Liver (tissue), 10 donors: ENCODE measurements at places on chromosomes 12 and 14.

GRCh38 chr12:61916831-61917230 lies 343.4 kb upstream of the USP15 start:
- no peak overlapping the region for H3K4me3 ChIP-seq
- H3K36me3 ChIP-seq: no peaks in the 10 kb centered on the region
- DNase-seq: no peak
- H3K4me1 ChIP-seq: peaks cover 25% of the 10 kb centered on the region

DNA sequence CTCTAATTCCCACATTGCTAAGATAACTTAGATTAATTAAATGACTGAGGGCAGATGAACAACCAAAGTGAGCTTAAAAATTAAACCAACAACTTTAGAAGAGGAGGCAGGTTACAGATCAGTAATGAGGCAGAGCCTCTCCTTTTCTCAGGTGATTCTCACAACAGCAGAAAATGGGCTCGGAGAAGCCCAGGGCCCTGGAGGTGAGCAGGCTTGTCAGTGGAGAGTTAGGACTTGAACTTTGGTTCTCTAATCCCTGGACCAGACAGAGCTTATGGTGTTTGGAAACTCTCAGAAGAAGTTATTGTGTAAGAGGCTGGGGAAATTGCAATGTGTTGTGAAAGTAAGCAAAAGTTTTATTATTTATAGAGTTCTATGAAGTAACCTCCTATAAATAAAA lies 2.8 kb downstream of the TRHDE start:
- H3K27me3 ChIP-seq: no peaks in the 10 kb centered on the region
- peaks cover 37% of the 10 kb centered on the region for H3K4me1 ChIP-seq
- H3K4me3 ChIP-seq: no peak overlapping the region
- DNase-seq: no peak

GRCh38 chr12:42172441-42173210 lies 28.0 kb upstream of the GXYLT1 start:
- no peaks in the 10 kb centered on the region for H3K36me3 ChIP-seq
- no peak overlapping the region for H3K27ac ChIP-seq
- no peaks in the 10 kb centered on the region for H3K4me1 ChIP-seq
- no peak for DNase-seq
- H3K27me3 ChIP-seq: no peaks in the 10 kb centered on the region
- H3K4me3 ChIP-seq: no peak overlapping the region

GRCh38 chr14:59464486-59465315 lies 479 bp downstream of the GPR135 start:
- H3K4me1 ChIP-seq: peaks cover 12% of the 10 kb centered on the region
- no peaks in the 10 kb centered on the region for H3K27me3 ChIP-seq
- peak; percentile 72 for DNase-seq

GRCh38 chr12:108914121-108914531 lies 34.2 kb downstream of the DAO start:
- no peaks in the 10 kb centered on the region for H3K4me1 ChIP-seq
- H3K4me3 ChIP-seq: no peak overlapping the region
- no peaks in the 10 kb centered on the region for H3K27me3 ChIP-seq
- no peaks in the 10 kb centered on the region for H3K36me3 ChIP-seq

DNA sequence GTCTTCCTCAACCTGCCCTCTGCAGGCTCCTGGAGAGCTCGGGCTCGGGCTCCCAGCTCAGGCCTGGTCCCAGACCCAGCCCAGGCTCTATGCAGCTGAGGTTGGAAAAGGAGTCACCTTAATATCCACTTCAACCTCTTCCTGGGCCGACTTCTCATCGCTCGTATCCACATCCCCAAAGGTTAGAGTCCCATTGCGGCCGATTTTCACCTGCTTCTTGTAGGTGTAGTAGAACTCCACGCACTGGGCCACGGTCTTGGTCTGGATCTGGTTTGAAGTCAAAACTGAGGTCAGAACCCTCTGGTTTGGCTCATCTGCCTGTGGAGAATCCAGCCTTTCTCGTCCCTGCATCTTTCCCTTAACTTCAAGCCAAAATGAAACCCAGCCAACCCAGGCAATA lies 8.4 kb upstream of the PNMA1 start:
- no peak overlapping the region for H3K4me3 ChIP-seq
- H3K4me1 ChIP-seq: peaks cover 52% of the 10 kb centered on the region
- H3K36me3 ChIP-seq: peaks cover 13% of the 10 kb centered on the region
- no peak for DNase-seq
- H3K27ac ChIP-seq: no peak overlapping the region
- H3K27me3 ChIP-seq: no peaks in the 10 kb centered on the region

DNA sequence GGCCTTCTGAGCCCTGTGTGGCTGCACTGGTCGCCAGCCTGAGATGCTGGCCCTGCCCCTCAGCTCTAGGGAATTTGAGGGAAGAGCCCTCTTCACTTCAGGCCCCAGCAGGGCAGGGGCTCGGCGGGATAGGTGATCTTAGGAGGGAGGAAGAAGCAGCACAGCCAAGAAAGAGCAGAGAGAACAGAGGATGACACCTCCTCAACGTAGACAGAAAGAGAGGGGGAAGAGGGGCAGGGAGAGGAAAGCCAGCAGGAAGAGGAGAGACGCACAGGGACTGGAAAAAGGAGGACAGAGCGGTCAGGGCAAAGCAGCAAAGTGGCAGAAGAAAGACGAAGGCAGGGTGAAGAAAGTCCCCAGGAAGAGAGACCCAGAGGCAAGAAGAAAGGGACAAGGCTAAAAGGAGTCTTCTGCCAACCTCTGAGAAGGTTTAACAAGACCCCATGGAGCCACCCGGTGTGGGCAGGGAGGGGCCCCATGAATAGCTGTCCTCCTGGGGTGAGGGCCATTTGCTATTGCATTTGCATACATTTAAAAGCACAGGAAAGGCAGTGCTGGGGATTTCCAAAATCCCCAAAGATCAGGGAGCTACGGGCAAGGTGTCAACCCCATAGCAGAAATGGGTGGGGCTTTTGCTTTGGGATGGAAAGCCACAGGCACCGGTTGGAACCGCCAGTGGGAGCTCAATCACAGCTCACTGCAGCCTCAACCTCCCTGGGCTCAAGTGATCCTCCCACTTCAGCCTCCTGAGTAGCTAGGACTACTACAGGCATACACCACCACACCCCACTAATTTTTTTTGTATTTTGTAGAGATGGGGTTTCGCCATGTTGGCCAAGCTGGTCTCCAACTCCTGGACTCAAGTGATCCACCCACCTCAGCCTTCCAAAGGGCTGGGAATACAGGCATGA lies 22.7 kb downstream of the CMKLR1 start:
- peaks cover 3% of the 10 kb centered on the region for H3K4me1 ChIP-seq
- no peak for DNase-seq
- H3K27ac ChIP-seq: no peak overlapping the region
- H3K27me3 ChIP-seq: no peaks in the 10 kb centered on the region
- no peaks in the 10 kb centered on the region for H3K36me3 ChIP-seq
- no peak overlapping the region for H3K4me3 ChIP-seq

DNA sequence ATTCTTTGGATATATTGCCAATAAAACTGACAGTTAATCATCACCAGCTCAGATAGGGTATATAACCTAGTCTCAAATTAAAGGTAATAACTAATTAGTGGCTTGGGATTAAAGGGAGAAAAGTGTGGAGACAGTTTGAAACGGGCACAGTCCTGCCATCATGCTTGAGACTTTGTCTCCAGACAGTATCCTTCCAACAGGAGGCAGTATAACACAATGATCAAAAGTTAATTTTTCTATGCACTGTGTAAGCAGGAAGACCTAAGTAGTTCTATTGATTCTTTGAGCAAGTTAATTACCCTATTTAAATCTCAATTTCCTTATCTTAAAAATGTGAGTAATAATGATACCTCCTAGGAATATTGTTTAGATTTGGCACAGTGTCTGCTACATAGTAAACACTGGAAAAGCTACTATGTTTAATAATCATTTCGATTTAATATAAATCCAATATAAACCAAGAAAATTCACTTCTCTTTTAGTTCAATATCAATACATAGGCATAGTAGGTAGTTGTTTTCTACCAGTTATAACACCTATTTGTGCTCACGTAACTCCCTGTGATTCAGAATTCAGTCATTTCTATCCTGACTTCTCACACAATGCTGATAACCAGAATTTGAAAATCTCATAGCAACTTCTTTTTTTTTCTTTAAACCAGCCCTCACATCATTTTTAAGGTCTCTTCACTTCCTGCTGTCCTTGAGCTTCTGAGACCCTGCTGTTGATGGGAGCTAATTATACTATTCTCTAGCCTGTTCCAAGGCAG lies 53.7 kb downstream of the GALNT4 start:
- no peaks in the 10 kb centered on the region for H3K27me3 ChIP-seq
- no peak overlapping the region for H3K4me3 ChIP-seq
- H3K36me3 ChIP-seq: no peaks in the 10 kb centered on the region
- H3K27ac ChIP-seq: no peak overlapping the region
- H3K4me1 ChIP-seq: peaks cover 2% of the 10 kb centered on the region

DNA sequence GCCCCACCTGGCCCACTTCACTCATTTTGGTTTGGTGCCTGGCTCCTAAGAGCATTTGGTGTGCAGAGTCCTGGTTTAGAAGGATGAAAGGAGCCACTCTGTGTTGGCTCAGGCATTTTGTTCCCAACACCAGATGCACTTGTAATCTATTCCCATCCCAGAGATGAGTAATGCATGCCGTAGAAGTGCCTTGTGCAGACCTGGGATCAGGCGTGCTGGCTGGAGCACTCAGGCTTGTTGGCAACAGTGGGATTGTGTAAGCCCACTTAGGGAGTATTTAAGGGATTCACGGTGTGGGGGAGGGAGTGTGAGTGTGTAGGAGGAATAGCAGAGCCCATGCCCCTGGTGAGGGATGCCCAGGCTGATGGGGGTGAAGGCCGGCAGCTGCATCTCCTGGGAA lies 501.5 kb upstream of the TBX3 start:
- no peak overlapping the region for H3K4me3 ChIP-seq
- H3K27ac ChIP-seq: no peak overlapping the region
- no peaks in the 10 kb centered on the region for H3K36me3 ChIP-seq
- DNase-seq: no peak

GRCh38 chr12:106506691-106507090 lies 76.1 kb upstream of the RFX4 start:
- no peak overlapping the region for H3K4me3 ChIP-seq
- H3K27ac ChIP-seq: no peak overlapping the region
- H3K4me1 ChIP-seq: no peaks in the 10 kb centered on the region
- peaks cover 26% of the 10 kb centered on the region for H3K36me3 ChIP-seq
- H3K27me3 ChIP-seq: no peaks in the 10 kb centered on the region
- DNase-seq: no peak

GRCh38 chr14:103194256-103195045 lies 71.2 kb downstream of the TNFAIP2 start:
- no peaks in the 10 kb centered on the region for H3K27me3 ChIP-seq
- no peak overlapping the region for H3K27ac ChIP-seq
- H3K4me1 ChIP-seq: peaks cover 11% of the 10 kb centered on the region
- no peak for DNase-seq

DNA sequence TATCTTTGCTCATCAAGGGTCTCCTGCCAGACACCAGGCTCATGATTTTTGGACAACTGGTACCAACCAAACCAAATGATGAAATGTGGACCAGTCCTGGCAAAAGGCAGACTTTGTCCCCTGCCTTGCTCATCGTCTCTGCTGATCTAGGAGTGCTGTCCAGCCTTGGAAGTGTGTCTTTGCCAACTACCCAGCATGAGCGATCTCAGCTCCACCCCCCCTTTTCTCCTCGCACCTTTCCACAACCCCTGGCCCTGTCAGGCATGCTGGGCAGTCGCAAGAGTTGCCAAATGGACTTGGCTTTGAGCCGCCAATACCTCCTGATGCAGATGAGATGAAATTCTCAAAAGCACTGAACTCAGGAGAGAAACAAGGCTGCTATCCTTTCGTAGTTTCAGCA lies 174.3 kb downstream of the KCNA5 start:
- no peaks in the 10 kb centered on the region for H3K36me3 ChIP-seq
- no peak for DNase-seq
- no peaks in the 10 kb centered on the region for H3K4me1 ChIP-seq
- H3K27ac ChIP-seq: no peak overlapping the region
- H3K4me3 ChIP-seq: no peak overlapping the region

DNA sequence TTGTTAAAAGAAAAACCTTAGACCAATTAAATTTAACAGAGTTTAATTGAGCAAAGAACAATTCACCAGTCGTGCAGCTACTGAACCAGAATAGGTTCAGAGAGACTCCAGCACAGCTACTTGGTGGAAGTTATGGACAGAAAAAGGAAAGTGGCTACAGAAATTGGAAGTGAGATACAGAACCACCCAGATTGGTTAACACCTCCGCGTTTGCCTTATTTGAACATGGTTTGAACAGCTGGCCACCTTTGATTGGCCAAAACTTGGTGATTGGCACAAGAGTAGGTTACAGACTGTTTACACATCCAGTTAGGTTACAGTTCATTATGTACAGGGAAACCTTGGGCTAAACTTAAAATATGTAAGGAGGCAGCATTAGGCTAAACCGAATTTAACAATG lies 54.9 kb downstream of the SRGAP1 start:
- peaks cover 36% of the 10 kb centered on the region for H3K4me1 ChIP-seq
- no peak overlapping the region for H3K4me3 ChIP-seq
- H3K36me3 ChIP-seq: no peaks in the 10 kb centered on the region
- no peak for DNase-seq
- peak overlapping the region; percentile 76 for H3K27ac ChIP-seq
- no peaks in the 10 kb centered on the region for H3K27me3 ChIP-seq

- H3K4me1 ChIP-seq: no peaks in the 10 kb centered on the region
- DNase-seq: peak; percentile 48
- H3K36me3 ChIP-seq: no peaks in the 10 kb centered on the region
- H3K27ac ChIP-seq: no peak overlapping the region
Measured at GRCh38 chr14:71964716-71965115, 32.5 kb downstream of the RGS6 start.

DNA sequence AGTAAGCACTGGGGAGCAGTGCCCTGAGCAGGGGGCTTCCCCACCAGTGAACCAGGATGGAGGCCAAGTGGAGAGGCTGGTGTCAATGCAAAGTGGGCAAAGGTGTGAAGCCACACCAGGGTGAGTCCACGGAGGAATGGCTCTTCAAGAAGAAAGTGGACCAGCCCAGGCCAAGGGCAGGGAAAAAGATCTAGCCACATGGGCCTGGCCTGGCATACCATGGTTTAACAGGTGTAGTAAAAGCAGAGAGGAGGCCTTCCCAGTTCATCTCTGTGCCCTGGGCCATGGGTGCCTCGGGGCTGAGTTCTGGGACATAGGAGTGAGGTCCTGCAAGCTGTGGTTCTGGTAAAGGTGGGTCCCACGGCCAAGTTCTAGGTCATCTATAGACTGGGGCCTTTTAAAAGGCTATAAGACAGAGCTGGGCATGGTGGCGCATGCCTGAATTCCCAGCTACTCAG lies 153.4 kb downstream of the DPF3 start:
- H3K36me3 ChIP-seq: no peaks in the 10 kb centered on the region
- H3K27ac ChIP-seq: no peak overlapping the region
- no peaks in the 10 kb centered on the region for H3K4me1 ChIP-seq
- peak; percentile 28 for DNase-seq
- H3K27me3 ChIP-seq: no peaks in the 10 kb centered on the region

GRCh38 chr12:86634456-86635410 lies 378.5 kb upstream of the MGAT4C start:
- no peak for DNase-seq
- H3K27ac ChIP-seq: no peak overlapping the region
- no peak overlapping the region for H3K4me3 ChIP-seq
- no peaks in the 10 kb centered on the region for H3K27me3 ChIP-seq

GRCh38 chr14:94451091-94451771 lies 1.4 kb downstream of the SERPINA11 start:
- DNase-seq: peak; percentile 62
- peak overlapping the region; percentile 78 for H3K4me3 ChIP-seq
- peak overlapping the region; percentile 82 for H3K27ac ChIP-seq
- H3K36me3 ChIP-seq: no peaks in the 10 kb centered on the region
